ENCODE measurements at places on chromosomes 4 and X.

- DNase-seq = no peak
Measured at GRCh38 chr4:23972187-23972586, 82.3 kb upstream of the PPARGC1A start.

GRCh38 chr4:104129243-104129642 is 365.5 kb downstream of the CXXC4 start:
- DNase-seq = no peak

GRCh38 chrX:31523884-31524536 is 452.2 kb upstream of the FTHL17 start:
- no peak for DNase-seq

DNA sequence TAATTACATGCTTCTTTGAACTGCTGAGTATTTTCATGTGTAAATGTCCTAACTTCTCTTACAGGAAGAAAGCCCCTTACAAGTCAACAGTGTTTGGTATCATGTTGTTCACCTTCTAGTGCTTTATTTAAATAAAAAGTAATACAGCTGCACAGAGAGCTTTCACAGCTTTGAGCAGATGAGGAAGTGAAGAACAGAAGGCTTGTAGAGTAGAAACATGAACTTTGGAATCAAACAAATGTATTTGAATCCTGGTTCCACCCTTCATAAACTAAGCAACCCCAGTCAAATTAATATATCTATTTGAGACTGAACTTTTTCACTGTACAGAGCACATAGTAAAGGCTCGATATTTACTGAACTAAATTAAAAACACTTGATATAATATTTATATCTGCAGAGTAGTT is 120.5 kb downstream of the CAMK2D start:
- DNase-seq = no peak

DNA sequence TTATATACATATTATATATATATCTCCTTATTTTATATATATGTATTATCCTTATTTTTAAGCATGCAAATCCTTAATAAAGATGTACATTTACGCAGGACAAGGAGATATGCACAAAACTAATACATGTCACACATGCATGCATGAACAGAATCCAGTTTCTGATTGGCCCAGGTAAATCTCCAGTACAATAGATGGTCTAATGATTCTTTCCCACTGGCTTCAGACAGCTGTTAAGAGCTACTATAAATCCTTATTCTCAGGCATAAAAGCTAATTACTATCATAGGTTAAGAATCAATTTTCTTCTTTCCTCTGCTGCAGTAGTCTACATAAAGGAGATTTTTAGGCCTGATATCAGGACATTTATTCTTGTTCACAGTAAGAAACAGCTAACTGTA is 689.8 kb downstream of the KCTD8 start:
- no peak for DNase-seq

GRCh38 chr4:69713593-69713992 is 46.8 kb downstream of the SULT1B1 start:
- no peak for DNase-seq

DNA sequence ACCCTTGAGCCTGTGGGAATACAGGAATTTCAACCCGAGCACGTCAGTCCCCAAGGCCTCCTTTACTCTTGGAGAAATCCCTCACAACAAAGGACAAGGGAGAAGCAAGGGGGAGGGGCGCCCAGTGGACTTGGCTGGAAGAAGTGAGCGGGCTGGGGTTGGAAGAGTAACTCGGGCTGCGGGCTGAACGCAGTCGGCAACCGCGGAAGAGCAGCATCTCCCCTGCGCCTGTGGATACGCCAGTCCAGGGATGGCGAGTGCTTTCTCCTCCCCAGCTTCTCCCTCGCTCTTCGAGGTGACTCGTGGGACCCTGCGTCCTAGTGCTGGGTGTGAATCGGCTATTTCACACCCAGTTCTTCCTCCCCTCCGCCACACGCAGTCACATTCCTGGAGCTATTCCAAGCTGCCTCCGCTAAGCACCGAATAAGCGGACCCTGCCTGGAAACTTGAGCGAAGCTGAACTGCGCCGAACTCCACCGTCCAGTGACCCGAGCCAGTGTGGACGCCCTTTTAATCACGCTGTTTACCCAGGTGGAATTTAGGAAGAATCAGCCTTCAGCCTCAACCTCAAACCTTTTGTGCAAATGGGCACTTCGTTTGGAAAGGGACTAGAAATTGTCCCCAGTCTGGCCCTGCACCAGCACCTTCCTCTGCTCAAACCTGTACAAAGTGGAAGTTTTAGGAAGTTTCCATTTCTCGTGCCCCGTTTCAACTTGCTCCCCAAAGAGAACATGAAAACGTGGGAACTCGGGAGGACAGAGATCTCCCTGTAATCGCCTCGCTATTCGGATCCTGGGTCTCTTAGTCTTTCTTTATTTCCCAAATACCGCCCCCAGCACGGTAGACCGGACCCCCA is 64.3 kb upstream of the WDR17 start:
- no peak for DNase-seq

DNA sequence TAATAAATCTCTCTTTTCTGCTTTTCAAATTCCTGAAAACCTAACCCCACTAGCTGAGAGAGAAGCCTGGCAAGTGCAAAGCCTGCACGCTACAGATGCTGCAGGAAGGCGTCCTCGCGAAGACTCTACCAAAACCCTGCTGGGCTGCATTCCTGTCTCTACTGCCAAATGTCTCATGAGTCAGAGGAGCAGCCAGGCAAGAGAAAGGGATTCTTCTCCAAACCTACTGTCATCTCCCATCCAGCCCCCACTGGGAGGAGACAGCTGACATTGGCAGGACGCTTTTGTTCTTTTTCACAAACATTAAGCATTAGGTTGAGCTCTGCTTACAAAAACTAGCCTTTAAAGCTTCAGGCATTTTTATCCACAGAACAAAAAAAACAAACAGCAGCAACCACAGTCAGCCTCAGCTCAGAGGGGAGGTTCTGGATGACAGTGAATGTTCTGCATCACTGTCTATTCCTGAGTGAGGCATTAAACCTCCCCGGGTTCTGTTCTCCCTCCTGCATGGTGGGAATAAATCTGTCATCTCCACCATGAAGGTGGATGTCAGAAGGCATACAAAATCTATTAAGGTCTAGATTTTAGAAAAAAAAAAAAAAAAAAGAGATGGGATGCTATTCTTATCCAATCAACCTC is 18.0 kb downstream of the CRMP1 start:
- DNase-seq = no peak

- no peak for DNase-seq
Measured at GRCh38 chrX:41055740-41056139, 29.5 kb upstream of the USP9X start.

GRCh38 chr4:23174179-23174578 is 481.4 kb downstream of the GBA3 start:
- no peak for DNase-seq

GRCh38 chrX:153953342-153953830 is 8.9 kb upstream of the RENBP start:
- no peak for DNase-seq

DNA sequence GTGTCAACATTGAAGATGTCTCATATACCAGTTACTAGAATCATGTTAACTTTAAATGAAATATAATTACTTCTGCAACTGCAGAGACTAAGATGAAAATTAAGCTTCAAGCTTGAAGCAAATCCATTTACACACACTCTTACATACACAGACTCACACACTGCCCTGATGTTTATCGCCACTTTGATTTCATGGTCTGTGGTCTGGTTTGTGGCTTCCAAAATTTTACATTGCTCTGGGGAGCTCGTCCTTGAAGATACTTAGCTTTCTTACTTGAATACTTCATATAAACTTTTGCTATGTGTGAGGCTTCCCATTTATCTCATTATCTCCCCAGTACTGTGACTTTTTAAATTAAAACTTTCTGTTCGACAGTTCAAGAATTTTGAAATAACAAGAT is 35.8 kb downstream of the ARHGEF38 start:
- no peak for DNase-seq

DNA sequence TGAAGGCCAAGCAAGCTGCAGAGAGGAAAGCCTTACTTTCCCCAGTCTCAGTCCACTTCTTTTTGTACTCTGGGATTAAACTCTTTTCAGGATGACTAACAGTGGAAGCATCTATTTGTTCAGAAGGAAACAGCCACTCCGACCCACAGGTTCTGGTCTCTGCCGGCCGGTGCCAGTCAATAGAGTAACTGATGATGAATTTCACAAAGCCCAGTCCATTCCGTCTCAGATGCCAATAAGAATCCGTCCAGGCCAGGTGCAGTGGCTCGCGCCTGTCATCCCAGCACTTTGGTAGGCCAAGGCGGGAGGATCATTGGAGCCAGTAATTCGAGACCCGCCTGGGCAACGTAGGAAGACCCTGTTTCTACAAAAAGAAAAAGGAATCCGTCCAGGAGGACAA is 58.5 kb upstream of the HELT start:
- DNase-seq = peak; percentile 33

DNA sequence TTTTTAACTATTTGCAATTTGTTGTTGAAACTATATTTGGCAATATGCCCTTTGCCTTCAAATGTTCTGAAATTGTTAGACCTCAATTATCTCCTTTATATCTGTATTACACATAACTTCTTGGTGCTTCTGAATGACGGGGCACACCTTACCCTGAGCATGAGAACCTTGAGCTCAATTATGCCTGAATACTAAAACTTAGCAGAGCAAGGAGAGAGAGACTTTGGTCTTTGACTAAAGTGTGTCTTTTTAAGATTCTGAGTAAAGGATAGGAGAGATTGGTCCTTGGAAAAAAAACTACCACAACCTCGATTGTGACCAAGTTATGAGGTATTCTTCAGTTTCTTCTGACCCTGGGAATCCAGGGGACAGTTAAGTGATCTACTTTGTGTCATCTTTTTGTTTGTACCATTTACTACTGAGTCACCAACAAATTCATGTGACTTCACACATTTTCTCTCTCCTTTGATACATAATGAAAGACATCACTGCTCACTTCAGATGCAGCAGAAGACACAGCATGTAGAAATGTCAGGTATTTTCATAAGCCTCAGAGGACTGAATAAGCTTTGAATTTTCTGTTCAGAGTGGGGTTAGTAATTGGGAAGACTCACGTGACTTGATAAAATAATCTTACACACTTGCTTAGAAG is 51.4 kb downstream of the PTTG2 start:
- no peak for DNase-seq

DNA sequence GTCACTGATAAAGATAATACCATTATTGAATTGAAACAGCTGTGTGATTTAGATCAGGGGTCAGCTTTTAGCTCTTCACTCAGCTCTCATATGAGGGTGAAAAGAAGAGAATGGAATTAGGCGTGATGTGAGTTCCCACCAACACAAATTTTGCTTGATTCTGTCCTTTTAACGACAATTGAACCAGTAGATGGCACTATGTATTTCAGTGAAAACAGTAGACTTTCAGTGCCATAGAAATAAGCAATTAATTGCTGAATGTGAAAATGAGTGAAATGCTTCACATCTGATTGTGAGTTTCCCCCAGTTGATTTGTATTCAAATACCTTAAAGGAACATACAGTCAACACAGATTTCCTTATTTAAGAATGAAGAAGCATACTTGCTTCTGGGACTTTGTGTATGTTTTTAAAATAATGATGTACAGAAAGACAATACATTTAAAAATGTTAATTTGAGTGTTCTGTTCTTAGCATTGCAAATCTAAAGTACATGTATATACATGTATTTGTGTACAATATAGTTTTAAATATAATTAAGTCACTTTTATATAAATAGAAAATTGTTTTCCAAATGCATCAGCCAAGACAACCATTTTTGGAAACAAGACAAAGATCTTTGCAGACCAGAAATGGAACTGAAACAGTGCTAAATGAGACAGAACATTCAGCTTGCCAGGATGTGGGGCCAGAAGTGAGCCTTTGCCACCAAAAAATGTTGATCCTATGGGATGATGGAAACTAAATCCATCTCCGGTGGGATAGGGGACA is 178.8 kb downstream of the SNCA start:
- no peak for DNase-seq

- DNase-seq = no peak
Measured at GRCh38 chr4:127709456-127709855, 20.7 kb upstream of the SLC25A31 start.

DNA sequence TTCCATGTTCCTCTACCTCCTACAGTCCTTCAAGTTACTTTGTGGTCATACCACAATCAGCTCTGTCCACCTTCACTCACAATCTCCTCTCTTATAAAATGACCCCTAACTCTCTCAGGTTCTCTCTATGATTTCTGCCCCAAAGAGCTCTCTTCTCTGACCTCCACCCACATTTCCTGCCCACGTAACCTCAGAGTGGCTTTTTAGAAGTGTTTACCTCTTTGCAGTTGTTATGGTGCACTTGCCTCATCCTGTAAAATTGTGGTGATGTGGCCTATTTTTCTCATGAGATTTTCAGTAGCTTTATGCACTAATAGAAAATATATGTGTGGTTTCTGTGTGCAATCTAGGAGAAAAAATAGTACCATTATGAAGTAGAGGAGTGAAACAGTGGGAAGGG is 215.8 kb downstream of the PACRGL start:
- no peak for DNase-seq

GRCh38 chr4:82790060-82790660 is 8.4 kb downstream of the SCD5 start:
- no peak for DNase-seq

DNA sequence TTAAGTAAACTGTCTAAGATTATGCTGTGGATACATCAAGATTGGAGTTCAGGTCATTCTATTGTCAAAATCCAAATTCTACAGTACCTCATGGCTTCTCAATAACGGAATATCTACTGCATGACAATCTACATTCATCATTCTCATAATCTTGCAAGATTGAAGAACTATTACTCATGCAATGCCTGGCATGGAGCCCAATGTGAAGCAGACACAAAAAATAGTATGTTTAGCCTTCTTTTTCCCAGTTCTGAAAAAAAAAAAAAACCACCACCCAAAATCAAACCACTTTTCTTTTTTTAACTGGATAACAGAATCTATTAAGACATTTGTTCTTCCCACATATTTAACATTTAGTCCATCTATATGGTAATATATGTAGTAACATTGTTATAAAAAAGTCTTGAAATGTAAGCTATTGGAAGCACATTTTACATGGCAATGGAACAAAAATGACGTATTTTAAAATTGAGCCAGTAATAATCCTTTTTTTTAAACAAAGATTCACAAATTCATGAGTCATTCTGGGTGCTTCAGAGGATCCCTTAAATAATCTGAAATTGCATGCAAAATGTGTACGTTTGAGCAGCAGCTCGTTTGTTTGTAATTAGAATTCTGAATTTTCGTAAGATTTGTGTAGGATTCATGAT is 232.2 kb upstream of the FMR1 start:
- no peak for DNase-seq

- no peak for DNase-seq
Measured at GRCh38 chrX:55754861-55755294, 37.3 kb downstream of the RRAGB start.

GRCh38 chrX:110293658-110294057 is 24.2 kb downstream of the AMMECR1 start:
- no peak for DNase-seq

DNA sequence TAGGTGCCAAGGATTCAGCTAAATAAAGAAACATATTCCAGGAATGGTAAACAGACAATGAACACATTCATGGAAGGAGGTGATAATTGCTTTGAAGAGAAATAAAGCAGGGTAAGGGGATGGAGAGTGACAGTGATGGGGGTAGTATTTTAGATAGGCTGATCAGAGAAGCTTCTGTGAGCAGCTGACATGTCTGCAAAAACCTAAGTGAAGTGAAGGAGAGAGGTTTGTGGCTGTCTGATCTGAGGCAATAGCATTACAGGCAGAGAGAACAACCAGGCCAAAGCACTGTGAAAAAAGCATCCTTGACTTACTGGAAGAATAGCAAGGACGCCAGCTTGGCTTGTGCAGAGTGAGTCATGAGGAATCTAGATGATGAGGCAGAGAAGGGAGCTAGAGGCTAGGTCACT is 271.9 kb upstream of the GATB start:
- peak; percentile 70 for DNase-seq

GRCh38 chrX:21963731-21964405 is 23.4 kb downstream of the SMS start:
- DNase-seq = no peak
